Tibial artery (tissue), 4 donors: ENCODE measurements at places on chromosomes 1 and 21.
A peak's percentile ranks its signal among the peaks of the same experiment; 100 is the strongest.

GRCh38 chr1:148352470-148353053, 130.5 kb downstream of the PPIAL4G start:
- H3K36me3 ChIP-seq, result no peaks in the 10 kb centered on the region
- no peaks in the 10 kb centered on the region for H3K27me3 ChIP-seq
- no peak overlapping the region for H3K4me3 ChIP-seq
- H3K27ac ChIP-seq, result no peak overlapping the region
- no peak for DNase-seq

DNA sequence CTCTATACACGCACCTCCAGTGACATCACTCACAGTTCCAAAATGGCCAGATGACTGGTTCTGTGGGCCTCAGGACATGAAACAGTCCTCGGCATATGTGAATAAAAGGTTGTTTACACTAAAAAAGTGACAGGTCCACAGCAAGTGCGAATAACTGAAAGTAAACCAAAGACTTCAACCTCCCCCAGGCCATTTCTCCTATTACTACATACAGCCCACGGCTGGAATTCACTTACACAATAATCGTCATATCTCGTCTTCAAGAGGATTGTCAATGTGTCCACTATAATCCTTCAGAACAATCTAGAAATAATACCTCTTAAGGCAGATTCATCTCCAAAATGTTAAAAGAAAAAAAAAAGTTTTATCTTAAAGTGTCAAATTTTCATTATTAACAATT, 1.9 kb upstream of the PRDM15 start:
- H3K27me3 ChIP-seq, result no peaks in the 10 kb centered on the region
- H3K4me1 ChIP-seq, result peaks cover 8% of the 10 kb centered on the region
- no peak for DNase-seq
- no peak overlapping the region for H3K27ac ChIP-seq

DNA sequence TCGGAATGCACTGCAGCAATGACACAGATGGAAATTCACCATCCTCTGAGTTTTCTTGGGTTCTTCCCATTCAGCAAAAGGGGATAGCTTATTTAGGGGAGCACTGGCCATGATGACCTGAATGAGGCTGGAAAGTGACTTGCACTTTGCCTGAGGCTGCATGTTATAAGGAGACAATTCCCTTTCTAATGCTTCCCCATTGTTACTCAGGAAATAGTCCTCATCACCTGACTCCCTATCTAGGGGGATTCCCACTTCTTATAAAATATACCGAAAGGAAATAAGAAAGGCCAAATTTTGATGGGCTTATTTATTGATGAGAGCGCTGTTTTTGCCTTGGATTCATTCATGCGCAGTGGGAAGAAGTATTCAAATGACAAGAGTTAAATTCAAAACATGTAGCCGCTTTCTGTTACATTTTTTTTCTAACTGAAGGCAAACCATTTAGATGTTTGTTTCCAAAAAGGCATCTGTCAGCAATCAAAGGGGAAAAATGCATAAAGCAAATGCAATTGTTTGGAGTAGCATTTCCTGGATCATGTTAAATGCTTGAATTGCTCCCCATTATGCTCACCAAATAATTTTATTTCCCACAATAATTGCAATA, 220.3 kb upstream of the NFIA start:
- no peaks in the 10 kb centered on the region for H3K27me3 ChIP-seq
- H3K4me3 ChIP-seq, result no peak overlapping the region
- no peak overlapping the region for H3K27ac ChIP-seq
- DNase-seq, result no peak

GRCh38 chr1:102186536-102186935, 189.8 kb upstream of the OLFM3 start:
- H3K4me1 ChIP-seq, result no peaks in the 10 kb centered on the region
- DNase-seq, result no peak
- no peaks in the 10 kb centered on the region for H3K36me3 ChIP-seq
- no peaks in the 10 kb centered on the region for H3K27me3 ChIP-seq
- no peak overlapping the region for H3K4me3 ChIP-seq

DNA sequence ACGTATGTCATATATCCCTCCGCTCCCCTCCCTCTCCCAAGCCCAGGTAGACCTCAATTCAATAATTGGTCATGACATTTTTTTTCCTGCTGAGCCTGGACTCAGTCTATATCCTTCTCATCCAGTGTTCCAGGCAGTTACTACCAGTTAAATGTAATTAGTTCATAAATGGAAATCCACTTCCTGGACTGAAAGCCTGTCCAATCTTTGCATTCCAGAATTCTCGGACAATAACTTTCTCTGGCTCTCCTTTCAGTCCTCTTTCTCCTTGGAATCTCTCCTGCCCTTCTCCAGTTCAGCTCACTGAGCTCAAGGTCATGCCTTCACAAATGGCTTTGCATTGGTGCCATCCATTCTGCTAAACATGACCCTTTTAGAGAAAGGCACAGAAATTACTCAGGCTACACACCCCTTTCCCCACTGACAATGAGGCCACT, 34.8 kb downstream of the VWA5B1 start:
- no peak overlapping the region for H3K27ac ChIP-seq
- H3K27me3 ChIP-seq, result no peaks in the 10 kb centered on the region
- no peak overlapping the region for H3K4me3 ChIP-seq

- H3K36me3 ChIP-seq, result no peaks in the 10 kb centered on the region
- no peak for DNase-seq
- H3K4me1 ChIP-seq, result peaks cover 18% of the 10 kb centered on the region
- H3K27ac ChIP-seq, result no peak overlapping the region
Measured at GRCh38 chr1:205570796-205571537, 60.8 kb downstream of the ELK4 start.

DNA sequence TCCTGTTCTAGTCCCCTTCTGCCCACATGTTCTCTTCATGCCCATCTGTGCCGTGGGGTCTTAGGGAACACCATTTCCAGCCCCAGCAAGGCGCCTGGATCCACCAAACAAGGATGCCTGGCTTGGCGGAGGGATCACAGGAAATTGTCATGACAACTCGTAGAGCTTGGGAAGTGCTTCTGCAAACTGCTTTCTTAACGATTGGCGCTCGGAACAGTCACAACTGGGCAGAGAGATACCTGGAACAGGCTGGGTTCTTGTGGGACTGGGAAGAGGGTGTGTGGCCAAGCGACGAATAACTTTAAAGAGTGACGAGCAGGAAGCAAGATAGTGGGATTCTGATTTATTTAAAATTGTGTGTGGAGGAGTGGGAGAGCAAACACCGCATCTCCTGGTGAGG, 329.8 kb downstream of the RPS6KC1 start:
- H3K27me3 ChIP-seq, result no peaks in the 10 kb centered on the region
- H3K4me1 ChIP-seq, result no peaks in the 10 kb centered on the region
- no peaks in the 10 kb centered on the region for H3K36me3 ChIP-seq
- H3K27ac ChIP-seq, result no peak overlapping the region
- H3K4me3 ChIP-seq, result no peak overlapping the region

DNA sequence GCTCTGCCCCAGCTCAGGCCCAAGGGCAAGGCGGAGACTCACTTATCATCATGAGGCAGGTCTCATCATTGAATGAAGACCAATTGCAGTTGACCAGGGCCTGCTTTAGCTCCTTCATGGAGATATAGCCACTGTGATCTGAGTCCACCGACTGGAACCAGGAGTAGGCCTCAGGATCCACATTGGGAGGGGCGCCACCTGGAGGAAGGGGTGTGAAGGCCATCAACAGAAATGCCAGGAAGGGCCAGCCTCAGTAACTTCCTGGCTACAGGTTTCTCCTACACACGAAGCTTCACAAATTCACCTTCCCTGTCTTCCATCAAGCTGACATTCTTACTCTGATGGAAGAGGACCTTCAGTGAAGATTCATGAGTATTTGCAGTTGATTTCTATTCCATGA, 11.6 kb downstream of the PEF1 start:
- H3K4me3 ChIP-seq, result no peak overlapping the region
- peaks cover 8% of the 10 kb centered on the region for H3K4me1 ChIP-seq
- DNase-seq, result no peak
- H3K36me3 ChIP-seq, result peaks cover 70% of the 10 kb centered on the region
- H3K27me3 ChIP-seq, result no peaks in the 10 kb centered on the region

GRCh38 chr1:222257027-222257426, 290.9 kb downstream of the HHIPL2 start:
- H3K27me3 ChIP-seq, result no peaks in the 10 kb centered on the region
- no peak for DNase-seq
- no peaks in the 10 kb centered on the region for H3K36me3 ChIP-seq
- H3K4me1 ChIP-seq, result no peaks in the 10 kb centered on the region
- H3K27ac ChIP-seq, result no peak overlapping the region

- H3K36me3 ChIP-seq, result peaks cover 93% of the 10 kb centered on the region
- peak overlapping the region; percentile 21 for H3K27ac ChIP-seq
- H3K27me3 ChIP-seq, result no peaks in the 10 kb centered on the region
- peak; percentile 17 for DNase-seq
- H3K4me3 ChIP-seq, result no peak overlapping the region
Measured at GRCh38 chr21:45990049-45990711, 8.6 kb downstream of the COL6A1 start.

- H3K36me3 ChIP-seq, result no peaks in the 10 kb centered on the region
- no peak overlapping the region for H3K4me3 ChIP-seq
- H3K27me3 ChIP-seq, result no peaks in the 10 kb centered on the region
- no peaks in the 10 kb centered on the region for H3K4me1 ChIP-seq
Measured at GRCh38 chr1:21200767-21201166, 24.1 kb upstream of the EIF4G3 start.

GRCh38 chr1:33624261-33624990, 152.0 kb downstream of the ZSCAN20 start:
- H3K4me1 ChIP-seq, result no peaks in the 10 kb centered on the region
- no peak overlapping the region for H3K4me3 ChIP-seq
- H3K27ac ChIP-seq, result no peak overlapping the region
- H3K27me3 ChIP-seq, result peaks cover 27% of the 10 kb centered on the region

GRCh38 chr1:29550119-29550841, 314.0 kb downstream of the PTPRU start:
- H3K27me3 ChIP-seq, result no peaks in the 10 kb centered on the region
- H3K4me1 ChIP-seq, result no peaks in the 10 kb centered on the region
- DNase-seq, result peak; percentile 53
- H3K27ac ChIP-seq, result no peak overlapping the region
- no peaks in the 10 kb centered on the region for H3K36me3 ChIP-seq
- H3K4me3 ChIP-seq, result no peak overlapping the region
